Liver (tissue), 10 donors: ENCODE measurements at places on chromosomes 6 and 20.
A peak's percentile ranks its signal among the peaks of the same experiment; 100 is the strongest.

DNA sequence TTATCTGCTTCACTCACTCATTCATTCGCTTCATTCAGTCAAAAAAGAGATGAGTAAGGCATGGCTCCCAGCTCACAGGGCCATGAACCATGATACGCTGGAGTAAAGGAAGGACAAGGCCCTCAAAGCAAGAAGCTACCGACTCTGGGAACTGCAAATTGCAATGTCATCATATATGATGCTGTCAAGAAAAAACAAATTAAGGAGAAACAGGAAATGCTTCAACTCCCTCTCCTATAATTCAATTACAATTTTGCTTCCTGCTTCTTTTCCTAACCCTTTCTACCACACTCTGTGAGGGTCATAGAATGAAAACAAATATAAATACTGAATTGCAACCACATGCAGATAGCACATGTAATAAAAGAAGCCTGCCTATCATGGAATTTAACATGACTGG, 725.7 kb upstream of the FLRT3 start:
- no peak for DNase-seq

- DNase-seq: no peak
These were observed 38.6 kb upstream of the GGTLC1 start for GRCh38 chr20:24027229-24027628.

DNA sequence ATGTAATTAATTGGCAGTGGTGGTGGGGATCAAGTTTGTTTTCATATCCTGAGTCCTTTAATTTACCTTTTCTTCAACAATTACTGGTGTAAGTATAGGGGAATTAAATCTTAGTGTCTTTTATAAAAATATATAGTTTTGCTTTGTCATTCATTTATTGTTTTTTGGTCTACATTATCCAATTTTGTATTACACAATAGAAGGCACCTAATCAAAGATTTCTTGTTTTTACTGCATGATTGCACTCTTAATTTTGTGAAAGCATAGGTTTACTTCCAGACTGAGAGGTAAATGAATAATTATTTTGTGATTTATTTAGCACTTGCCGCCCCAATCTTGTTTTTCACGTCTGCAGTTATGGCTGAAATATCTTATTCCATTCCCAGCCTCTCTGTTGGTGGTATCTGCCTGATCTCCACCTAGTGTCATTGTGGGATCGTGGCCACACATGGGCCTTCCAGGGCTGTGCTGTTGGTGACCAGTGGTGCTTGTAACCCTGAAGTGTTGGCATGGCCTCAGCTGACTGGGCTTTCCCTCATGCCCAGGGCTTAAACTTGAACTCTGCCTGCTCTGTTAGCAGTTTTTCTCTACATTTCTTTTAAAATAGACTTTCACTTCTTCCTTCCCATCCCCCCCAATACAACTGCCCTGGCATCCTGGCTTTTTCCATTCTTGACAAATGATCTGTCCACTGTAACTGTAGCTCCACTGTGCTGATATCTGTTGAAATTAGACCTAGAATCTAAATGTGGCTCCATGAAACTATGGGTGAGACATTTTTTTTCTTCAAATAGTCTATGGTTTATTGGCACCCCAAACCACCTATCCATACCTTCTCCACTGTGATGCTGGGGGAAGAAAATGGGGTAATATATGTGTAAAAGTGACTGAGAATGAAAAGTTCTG, 24.8 kb downstream of the E2F3 start:
- no peak for DNase-seq

- DNase-seq: peak; percentile 29
These were observed 87.6 kb downstream of the ERMARD start for GRCh38 chr6:169839029-169839481.

DNA sequence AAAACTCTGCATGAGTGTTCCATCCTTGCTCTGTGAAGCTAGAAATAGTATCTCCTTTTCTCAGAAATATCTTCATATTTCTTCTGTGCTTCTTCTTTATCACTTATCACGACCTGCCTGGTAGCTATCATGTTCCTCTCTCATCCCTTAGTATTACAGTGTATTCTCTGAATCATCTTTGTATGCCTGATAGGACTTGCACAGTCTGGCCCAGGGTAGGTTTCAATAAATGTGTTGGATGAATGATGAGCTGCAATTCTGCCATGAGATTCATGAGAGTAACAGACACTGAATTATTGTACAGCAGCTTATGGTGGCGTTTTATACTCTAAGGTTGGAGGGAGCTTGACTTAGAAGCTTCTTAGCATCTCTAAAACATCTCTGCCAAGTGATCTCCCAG, 66.6 kb downstream of the GRM1 start:
- no peak for DNase-seq

DNA sequence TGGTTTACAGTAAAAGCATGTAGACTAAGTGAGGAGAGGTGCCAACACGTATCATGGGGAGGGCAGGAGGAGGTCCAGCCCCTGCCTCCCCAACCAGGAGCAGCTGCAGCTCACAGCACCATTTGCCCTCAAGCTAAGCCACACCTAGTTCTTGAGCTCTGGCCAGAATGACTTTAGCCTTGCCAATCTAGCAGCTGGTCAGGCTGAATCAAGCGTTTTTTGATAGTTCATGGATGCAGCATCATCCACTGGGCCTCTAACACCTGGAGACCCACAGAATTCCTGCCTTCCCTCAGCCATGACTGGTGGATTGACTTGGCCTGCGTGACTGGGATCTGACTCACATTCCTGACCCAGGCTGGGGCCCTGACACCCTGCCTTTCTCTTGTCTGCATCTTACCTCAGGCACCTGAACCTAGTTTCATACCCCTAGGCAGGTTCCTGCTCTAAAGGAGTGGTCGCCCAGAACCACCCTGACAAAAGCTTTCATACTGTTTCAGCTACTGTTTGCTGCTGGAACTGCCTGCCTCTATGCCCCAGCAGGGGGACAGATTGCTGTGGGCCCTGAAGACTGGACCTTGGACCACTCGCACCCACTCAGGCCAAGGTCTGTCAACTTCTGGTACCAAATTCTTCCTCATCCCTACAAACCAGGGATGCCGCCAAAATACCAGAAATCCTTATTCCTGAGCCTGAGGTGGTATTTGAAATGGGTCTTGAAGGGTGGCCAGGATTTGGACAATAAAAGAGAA, 122.3 kb downstream of the QRSL1 start:
- DNase-seq: no peak

DNA sequence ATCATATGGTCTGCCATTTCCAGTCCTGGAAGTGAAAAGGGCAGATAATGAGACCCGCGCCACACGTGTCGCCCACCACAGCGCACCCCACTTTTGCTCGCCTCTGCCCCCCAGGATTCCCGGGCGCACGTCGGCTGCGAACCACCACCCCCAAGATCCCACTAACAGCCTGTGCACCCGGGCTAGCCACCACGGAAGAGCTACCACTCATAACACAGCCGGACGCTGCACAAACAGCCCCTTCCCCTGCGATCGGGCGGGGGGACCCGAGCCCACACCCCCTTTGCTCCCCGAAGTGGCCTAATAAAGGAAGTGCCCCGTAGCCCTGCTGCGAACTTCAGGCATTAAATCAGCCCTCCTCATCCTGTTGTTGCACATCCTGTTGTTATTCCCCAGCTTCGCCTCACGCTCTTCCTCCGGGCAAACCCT, 506 bp downstream of the CITED2 start:
- DNase-seq: no peak

GRCh38 chr6:149136273-149136912, 181.1 kb upstream of the TAB2 start:
- DNase-seq: no peak

- DNase-seq: no peak
These were observed 67.4 kb upstream of the LOC128125822 start for GRCh38 chr6:63504777-63505384.

DNA sequence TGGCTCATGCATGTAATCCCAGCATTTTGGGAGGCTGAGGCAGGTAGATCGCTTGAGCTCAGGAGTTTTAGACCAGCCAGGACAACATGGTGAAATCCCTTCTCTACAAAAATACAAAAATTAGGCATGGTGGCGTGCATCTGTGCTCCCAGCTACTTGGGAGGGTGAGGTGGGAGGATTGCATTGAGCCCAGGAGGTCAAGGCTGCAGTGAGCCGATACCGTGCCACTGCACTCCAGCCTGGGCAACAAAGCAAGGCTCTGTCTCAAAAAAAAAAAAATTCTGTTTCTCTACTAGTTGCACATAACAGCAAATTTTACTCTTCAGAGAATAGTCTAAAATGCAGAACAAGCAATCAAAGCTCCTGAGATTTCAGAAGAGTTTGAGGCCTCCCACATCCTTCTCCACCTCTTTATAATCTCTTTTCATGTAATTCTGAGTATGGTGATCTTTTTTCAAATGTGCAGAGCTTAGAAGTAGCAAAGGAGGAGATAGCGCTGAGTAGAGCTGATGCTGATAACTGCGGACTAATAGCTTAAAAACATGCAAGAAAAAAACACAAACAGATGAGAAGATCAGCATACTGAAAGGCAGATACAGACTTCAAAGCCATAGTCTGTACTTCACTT, 23.3 kb downstream of the LRRN4 start:
- no peak for DNase-seq

GRCh38 chr6:22288721-22289120, 8.1 kb downstream of the PRL start:
- DNase-seq: no peak

GRCh38 chr6:35874730-35875129, 46.2 kb downstream of the SRPK1 start:
- no peak for DNase-seq

GRCh38 chr6:107196152-107196551, 80.8 kb upstream of the BEND3 start:
- DNase-seq: no peak

DNA sequence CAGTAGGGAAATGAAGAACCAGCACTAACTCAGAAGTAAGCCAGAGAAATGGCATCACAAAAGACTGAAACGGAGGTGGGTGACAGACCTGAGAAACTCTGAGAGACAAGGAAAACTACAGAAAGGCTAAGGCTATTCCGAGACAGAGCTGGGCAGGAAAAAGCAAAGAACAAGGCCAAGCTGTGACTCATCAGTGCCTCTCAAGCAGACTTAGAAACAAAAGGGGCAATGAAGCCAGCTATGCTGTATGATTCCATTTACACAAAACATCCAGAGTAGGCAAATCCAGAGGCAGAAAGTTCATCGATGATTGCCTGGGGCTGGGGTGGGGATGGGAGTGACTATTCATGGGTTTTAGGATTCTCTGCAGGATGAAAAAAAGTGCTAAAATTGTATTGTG, 50.0 kb downstream of the SLC23A2 start:
- no peak for DNase-seq

DNA sequence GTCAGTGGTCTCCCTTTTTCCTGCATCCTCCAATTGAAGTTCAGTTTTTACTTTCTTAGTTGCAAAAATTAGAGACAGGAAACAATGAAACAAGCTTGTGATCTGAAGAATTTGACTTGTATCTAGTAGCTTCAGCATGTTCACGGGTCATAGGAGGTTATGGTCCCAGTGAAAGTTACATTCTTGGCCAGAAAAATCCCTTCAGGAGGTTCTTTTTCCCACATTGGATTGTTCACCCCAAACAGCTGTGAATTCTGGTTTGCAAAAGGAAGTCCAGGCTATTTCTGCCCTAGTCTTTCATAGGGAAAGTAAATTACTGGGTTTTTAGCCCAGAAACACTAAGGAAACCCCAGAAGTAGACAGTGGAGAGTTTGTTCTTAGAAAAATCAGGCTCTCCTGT, 8.1 kb downstream of the ANKS1A start:
- no peak for DNase-seq

DNA sequence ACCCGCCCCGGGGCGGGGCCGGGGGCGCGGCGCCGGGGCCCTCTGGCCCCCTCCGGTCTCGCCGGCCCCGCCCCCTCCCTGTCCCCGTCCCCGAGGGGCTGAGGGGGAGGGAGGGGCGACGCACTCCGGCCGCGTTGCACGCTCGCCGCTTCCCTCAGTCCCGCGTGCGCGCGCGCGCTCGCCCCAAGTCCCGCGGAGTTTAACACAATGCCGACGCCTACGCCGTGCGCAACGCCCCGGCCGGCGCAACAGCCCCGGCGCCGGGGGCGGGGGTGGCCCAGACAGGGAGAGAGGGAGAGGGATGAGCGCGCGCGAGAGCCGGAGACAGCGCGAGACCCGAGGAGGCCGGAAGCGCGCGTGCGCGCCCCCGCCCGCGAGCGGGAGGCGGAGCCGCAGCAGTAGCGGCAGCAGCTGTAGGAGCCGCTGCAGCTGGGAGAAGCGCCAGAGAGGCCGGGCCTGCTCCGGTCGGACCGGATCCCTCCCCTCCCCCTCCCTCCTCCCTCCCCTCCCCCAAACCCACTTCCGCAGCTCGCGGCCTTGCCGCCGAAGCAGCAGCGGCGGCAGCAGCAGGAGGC, 996 bp downstream of the ZBTB2 start:
- DNase-seq: peak; percentile 94

DNA sequence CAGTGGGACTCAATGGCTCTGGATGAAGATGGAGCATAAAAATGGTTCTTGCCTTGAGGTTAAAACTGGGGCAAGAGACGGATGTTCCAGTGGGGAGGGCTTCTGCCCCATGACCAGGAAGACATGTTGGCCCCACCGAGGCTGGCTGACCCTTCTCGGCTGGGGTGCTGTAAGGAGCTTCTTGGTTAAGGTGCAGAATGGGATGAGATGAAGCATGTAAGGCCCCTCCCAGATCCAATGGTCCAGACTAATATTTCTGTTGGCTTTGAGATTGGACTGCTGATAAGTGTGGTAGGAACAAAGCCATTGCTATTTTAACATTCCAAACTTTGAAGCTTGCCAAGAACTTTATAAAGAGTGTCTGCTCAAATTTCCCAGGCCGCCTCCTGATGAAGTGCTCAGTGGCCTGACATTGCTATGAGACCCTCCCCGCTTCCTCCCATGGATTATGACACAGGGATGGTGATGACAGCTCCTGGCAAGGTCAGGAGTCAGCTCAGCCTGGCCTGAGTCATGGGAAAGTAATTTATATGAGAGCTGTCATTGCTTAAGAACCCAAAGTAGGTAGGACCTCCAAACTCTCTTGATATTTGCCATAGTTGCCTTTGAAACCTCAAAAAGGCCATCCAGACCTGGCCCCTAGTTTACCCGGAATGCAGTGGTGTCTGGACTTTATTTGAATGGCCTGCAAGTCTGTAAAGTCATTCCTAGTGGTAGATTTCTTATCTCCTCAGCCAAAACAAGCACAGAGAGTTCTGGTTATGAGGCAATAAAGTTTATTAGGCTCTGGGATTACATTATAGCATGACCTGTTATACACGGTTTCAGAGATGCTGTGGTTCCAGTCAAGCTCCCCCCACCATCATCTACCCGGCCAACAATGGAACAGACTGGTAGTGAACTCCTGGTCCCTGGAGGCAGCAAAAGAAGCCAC, 55.2 kb downstream of the TGM2 start:
- DNase-seq: no peak

GRCh38 chr20:57104113-57104512, 162.3 kb downstream of the BMP7 start:
- DNase-seq: no peak

- DNase-seq: no peak
These were observed 87.0 kb upstream of the B3GAT2 start for GRCh38 chr6:71043902-71044301.

DNA sequence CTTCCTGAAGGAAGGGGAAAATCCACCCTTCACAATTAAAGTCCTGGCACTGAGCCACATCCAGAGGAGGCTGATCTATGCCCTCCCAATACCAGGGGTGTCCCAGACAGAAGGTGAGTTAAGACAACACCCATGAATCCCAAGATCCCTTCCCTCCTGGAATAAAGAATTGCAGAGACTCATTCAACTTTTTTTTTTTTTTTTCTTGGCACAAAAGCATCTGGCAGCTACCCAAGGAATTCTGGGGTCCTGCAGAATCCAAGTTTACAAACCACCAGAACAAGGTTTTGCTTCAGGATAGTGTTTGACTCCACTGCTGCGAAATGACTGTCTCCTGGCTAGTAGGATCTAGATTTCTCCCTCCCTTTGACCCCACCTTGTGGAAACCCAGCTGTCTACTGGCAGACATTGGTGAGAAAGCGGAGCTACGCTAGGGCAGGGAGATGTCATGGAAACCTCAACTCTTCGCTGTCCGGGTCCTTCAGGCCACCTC, 37.4 kb downstream of the JAG1 start:
- DNase-seq: no peak
